ENCODE measurements at places on chromosomes 16 and 17.

DNA sequence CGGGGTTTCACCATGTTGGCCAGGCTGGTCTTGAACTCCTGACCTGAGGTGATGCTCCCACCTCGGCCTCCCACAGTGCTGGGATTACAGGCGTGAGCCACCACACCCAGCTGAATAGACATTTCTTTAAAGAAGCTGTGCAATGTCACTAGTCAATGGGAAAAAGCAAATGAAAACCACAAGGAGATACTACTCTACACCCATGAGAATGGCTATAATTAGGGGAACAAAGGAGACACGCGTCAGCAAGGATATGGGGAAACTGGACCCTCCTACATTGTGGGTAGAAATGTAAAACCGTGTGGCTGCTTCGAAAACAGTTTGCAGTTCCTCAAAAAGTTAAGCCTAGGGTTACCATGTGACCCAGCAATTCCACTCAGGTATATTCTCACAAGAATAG is 103.4 kb downstream of the VPS53 start:
- no peak for DNase-seq

DNA sequence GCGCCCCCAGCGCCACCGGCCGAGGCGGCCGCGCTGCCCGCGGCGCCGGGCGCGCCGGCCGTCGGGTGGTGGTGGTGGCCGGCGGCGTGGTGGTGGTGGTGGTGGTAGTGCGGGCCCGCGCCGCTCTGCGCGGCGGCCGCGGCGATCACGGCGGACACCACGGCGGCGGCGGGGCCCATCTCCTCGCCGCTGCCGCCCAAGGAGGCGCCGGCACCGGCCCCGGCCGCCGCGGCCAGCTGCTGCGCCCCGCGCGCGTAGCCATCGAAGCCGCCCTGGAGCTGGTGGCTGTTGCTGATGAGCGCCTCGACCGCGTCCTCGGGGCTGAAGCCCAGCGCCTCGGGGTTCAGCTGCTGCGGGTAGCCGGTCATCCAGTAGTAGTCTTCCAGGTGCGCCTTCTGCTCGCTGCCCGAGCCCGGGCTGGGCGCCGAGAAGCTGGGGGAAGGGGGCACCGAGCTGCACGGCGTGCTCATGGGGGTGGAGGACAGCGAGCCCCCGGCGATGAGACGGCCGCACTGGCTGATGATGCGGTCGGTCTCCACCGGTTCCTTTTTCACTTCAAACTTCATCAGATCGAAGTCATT is 1.2 kb downstream of the MAF start:
- DNase-seq: peak; percentile 53

DNA sequence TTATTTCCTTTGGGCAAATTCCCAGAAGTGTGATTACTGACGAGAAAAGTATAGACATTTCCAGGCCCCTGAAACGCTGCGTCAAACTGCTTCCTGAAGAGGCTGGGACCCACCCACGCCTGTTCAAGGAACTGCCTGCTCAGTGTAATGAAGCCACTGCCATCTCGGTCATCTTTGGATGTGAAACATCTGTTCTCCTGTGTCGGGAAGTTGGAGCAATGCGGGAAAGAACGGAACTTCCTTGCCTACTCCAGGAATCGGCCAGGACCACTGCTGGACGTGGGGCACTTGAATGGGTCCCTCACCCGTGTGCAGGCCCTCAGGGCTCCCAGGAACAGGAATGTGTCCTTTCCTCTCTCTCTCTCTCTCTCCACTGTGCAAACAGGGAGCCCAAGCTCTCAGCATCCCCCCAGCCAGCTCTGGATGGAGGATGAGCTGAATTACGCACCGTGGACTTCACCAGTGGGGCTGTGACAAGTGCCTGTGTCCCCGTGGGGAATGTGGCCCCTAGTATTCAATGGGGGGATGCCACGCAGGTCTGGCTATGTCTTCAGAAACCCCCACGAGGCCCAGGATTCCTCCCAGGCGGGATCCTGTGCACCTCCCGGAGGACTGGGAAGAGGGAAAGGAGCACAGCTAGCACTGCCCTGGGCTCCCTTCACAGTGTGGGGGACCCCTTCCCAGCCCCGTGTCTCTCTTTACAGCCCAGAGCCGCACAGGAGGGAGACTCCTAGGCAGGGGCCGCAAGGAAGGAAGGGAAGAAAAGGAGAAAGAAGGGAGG is 18.3 kb upstream of the LITAF start:
- DNase-seq: no peak

GRCh38 chr16:73287859-73288405 is 240.0 kb upstream of the ZFHX3 start:
- no peak for DNase-seq

- DNase-seq: no peak
Measured at GRCh38 chr17:74687886-74688285, 24.8 kb downstream of the CD300LF start.

GRCh38 chr17:37312137-37312923 is 63.5 kb upstream of the C17orf78 start:
- DNase-seq: no peak

- no peak for DNase-seq
Measured at GRCh38 chr16:11389083-11389482, 43.8 kb downstream of the RMI2 start.

DNA sequence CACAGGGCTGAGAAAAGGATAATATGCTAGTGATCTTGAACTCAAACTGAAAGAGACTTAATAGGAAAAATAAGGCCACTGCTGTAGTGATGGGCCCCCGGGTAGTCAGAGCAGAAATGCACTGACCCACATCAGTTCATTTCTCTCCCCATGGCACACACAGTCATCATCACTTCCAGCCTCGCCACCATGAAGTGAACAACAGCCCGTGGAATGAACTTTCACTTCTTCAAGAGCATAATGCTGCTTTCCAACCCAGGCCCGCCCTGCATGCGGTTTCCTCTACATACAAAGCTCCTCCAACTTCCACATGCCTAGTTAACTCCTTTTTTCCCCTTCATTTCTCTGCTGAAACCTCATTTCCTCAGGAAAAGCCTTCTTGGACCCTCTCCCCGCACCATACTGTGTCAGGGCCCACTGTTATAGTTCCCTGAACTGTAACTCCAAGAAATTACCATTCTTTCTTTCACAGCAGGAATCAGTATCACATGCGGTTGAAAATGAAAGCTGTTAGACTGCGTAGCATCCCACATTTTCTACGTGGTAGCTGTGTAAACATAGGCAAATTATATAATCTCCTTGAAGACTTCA is 65.8 kb upstream of the SMIM36 start:
- no peak for DNase-seq

- no peak for DNase-seq
Measured at GRCh38 chr17:16999931-17000625, 28.2 kb upstream of the TNFRSF13B start.

DNA sequence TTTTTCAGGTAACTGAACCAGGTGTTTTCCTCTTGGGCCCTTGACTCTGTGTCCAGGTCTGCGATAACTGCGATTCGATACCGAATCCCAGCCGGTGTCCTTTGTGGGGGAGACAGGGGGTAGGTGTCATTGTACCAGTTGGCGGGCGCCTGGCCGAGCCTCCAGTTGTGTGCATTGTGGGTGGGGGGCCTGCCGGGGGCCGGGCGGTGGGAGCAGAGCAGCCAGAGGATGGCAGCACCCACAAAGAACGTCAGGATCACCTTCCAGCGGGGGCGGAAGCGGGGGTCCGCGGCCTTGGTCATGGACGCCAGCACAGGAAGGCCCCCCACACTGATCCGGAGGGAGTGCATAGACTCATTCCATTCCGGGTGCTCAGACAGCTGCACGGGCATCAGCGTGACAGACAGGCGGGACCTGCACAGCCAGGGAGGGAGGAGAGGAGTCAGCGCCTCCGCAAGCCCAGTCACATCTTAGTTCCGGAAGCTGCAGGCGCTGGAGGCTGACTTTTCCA is 12.3 kb downstream of the CANT1 start:
- no peak for DNase-seq

- no peak for DNase-seq
Measured at GRCh38 chr16:20833086-20833485, 26.8 kb downstream of the REXO5 start.

DNA sequence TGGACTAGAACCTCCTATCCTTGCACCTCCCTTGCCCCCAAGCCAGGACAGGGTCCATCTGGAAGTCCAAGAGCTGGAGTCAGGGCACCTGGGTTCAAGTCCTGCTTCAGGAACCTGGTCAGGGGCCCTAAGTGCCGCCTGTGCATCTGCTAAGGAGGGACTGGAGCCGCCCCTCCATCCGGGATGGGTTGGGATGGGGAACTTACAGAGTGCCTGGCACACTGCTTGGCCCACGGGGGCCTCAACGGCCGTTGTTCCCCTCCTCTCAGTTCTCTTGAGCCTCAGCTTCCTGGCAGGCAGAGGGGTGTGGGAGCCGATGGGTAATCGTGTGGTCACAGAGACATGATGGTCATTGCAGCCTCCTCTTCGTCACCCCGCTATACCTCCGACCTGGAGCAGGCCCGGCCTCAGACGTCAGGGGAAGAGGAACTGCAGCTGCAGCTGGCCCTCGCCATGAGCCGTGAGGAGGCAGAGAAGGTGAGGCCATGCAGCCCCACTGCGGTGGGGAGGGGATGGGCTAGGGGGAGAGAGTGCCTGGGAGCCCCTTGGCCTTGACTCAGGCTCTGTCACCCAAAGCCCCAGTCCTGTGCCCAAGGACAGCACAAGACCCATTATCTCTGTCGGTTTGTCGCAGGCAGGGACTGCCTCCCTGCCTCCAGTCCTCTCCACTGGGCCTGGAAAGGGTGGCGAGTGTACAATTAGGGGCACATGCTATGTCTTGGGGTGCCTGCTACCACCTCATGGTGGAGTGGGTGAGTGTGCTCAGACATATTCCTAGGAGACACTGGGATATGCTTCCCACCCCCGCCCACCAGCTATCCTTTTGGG is 5.4 kb downstream of the EPN3 start:
- DNase-seq: no peak

DNA sequence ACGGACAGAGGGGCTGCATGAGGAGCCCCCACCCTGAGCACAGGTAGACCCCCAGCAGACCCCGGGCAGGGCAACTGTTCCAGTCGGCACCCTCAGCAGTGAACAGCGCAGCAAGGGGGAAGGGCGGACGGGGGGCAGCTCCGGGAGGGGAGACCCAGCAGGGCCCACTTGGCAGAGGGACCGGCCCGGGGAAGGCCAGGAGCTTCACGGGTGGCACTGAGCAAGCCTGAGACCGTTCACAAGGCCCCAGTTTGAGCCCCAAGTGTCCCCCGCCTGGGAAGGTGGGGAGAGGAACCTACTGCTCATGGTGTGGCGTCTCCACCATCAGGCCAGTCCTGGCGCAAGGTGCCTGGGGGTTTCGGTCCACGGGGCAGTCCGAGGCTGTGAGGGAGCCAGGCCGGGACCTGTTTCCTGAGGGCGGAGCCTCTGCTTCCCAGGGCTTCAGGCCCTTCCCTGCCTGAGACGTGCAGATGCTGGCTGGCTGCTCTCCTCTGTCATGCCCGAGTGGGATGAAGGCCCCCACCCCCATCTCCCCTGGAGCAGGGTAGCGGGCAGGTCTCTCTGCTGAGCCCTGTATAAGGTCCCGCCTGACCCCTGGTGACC is 54.4 kb upstream of the GNG13 start:
- no peak for DNase-seq

DNA sequence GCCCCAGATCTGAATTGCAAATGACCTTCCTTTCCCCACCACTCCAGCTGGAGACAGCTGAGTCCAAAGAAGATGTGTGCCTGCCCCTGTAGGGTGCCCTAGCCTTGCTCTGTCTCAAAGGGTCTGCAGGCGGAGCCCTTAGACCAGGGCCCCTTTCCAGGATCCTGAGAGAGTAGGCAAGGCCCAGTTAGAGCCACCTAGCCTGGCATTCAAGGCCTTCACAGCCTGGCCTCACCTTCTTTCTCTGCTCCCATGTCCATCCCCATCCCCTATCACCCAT is 66.6 kb upstream of the LHX1 start:
- no peak for DNase-seq

- no peak for DNase-seq
Measured at GRCh38 chr16:1109648-1110047, 13.6 kb upstream of the C1QTNF8 start.

DNA sequence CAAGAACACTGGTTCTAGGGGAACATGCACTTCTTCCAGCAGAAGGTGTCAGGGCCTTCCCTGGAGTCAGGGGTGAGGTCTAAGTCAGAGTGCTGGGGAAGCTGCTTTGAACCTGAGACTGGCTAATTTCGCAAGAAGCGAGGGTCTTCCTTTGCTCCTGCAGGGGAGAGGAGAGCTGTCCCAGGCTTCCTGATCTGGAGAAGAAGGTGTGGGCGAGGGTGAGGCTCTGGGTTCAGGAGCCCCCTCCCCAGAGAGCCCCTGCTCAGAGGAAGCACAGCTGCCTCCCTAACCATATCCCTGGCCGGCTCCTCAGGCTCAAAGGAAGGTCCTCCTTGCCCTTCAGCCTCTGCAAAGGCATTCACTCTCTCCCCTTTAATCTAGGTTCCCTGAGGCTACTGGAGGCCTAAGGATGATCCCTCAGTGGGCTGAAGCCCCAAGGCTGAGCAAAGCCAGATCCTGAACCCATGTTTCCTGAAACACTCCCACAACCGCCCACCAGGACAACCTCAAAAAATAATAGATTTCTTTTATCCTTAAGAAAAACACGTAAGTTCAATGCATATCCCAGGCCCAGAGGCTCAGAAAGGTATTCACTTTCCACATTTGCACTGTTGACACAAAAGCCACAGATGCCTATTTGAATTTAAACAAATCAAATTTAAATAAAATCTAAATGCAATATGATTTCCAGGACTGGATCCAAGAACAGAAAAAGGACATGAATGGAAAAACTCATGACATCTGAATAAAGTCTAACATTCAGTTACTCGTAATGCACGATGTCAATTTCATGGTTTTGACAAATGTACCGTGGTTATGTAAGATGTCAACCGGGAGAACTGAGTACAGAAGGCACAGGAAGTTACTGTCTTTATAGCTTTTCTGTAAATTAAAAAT is 71.5 kb upstream of the RCVRN start:
- DNase-seq: no peak

GRCh38 chr17:79707931-79708891 is 22.5 kb upstream of the ENPP7 start:
- peak; percentile 80 for DNase-seq

GRCh38 chr17:76685366-76685765 is 25.4 kb downstream of the MXRA7 start:
- DNase-seq: no peak

DNA sequence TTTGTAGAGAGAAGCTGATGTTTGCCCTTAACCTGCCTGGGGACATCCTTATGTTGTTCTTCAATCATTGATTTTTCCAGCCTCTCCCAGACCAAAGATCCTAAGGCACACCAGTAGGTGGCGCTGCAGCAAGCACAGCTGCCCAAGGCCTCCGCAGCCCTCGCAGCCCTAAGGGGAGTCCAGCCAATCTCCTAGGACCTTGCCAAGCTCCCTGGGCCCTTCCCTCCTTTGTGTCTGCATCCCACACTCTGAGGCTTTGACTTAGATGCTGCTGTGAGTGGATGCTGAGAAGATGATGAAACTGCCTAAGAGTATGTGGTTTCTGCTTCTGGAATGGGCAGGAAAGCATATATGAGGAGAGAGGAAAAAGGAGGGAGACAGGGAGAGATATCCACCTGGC is 47.1 kb downstream of the SPACA3 start:
- DNase-seq: peak; percentile 55
